ENCODE measurements at places on chromosomes 6 and 20. TPM values are rescaled to one million over a fixed set of nuclear protein-coding genes. Genes with fewer than 3 reads are reported as not detected.

FBXO5 gene
- polyA plus RNA-seq, result 12.3 TPM

DNA sequence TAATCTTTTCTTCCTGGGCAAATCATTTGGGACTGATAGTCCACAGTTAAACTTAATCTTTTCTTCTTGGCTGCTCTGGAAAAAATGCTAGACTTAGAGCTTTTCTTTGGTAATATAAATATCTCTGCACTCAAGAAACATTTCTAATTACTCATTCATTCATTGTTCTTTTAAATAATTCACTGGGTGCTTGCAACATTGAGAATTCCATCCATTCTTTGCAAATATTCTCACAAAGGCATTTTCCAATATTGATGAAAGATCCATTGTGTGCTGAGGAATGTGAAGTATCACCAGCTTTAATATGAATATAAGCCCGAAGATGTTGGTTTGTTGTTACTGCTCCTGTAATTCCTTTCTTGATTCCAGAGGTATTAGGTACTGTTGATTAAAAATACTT is 38.4 kb downstream of the AKAP7 start:
- DNase-seq, result no peak

- no peak for DNase-seq
Measured at GRCh38 chr6:168493976-168494375, 53.0 kb downstream of the SMOC2 start.

MCCD1 gene
- not detected for polyA plus RNA-seq

CFB gene
- 1.0 TPM for polyA plus RNA-seq

GRCh38 chr6:13667655-13668054 is 44.0 kb downstream of the RANBP9 start:
- DNase-seq, result no peak

- no peak for DNase-seq
Measured at GRCh38 chr20:36261389-36262105, 25.3 kb downstream of the AAR2 start.

GRCh38 chr20:35360033-35360432 is 51.7 kb downstream of the UQCC1 start:
- no peak for DNase-seq

TSPO2 gene
- polyA plus RNA-seq, result 0.70 TPM

- DNase-seq, result no peak
Measured at GRCh38 chr20:19668418-19668817, 89.6 kb upstream of the RIN2 start.

DNA sequence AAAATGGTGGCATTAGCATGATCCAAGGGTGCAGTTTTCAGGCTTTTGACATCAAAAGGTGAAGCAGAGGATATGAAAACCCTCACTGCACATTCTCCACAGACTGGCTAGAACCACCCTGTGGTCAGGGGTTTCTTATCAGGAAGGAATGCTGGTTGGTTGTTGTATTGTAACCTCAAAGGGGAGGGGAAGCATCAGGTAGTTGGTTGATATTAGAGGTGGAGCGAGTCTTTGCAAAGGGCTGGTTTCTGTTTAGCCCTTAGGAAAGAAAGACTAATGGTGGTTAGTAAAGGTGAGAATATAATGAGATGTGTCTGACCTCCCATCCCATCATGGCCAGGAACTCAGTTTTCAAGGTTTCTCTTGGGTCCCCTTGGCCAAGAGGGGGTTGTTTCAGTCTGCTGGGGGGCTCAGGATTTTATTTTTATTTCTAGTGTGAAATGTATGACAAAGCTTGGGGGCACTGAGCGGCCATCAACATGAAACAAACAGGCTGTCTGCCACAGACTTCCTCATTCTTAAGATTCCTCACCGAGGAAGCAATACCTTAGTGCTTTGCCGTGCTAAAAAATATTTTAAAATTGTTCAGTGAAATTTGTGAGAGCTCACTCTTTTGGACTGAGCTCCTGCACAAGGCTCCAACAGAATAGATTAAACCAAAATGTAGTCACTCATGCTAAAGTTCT is 47.5 kb upstream of the PROKR2 start:
- DNase-seq, result no peak

DNA sequence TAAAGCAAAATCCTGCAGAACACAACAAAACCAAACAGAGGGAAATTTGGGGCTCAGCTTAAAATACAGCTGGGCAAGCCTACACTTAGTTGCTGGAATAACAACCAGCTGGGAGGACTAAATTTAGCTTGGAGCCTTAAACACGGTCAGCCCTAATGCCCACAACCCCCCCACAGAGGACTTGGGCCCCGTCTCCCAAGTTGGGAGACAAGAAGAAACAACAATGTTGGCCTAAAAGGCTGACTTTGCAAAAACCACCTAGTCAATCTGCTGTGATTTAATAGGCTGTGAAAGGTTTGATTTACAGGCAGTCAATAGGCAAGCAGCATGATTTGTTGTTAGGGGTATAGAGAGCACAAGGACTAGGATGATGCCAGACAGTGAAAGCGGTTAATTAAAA is 40.3 kb upstream of the ARMC2 start:
- no peak for DNase-seq

POM121L2 gene
- not detected for polyA plus RNA-seq

DNA sequence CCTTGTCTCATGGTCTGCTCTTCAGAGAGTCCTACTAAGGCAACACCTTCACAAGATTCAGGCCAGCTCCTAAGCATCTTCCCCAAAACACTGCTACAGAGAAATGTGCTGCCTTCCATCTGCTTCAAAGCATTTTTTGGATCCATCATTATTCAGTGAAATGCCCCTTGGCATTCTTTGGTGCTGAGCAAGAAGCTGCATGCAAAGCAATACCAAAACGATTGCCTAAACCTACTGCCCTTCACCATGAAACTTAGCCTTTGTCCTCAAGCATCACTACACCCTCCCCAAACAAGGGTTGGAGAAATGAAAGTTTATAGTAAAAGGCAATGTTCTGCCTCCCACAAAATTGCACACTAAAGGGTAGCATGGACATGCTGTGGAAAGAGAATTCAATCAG is 93.5 kb downstream of the SNAP25 start:
- DNase-seq, result no peak

ULBP2 gene
- polyA plus RNA-seq, result 0.61 TPM

DNA sequence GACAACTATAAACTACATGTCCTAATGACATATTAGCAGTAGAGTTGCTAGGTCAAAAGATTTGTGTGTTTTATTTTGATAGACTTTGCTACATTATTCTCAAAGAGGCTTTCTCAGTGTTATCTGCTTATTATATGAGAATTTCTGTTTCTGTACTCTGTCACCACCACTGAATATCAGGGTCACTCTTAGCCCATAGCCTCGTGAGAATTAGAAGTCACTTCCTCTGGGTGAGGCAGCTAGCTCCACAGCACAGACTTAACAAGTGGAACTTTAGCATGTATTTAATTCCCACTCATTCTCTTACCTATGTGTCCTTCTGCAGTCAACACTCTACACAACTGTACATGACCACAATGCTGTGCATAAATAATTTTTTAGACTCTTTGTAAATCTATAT is 6.7 kb downstream of the PHACTR2 start:
- DNase-seq, result no peak

GPR6 gene
- not detected for polyA plus RNA-seq

GRCh38 chr6:127518191-127518709 is 885 bp downstream of the MTCL3 start:
- DNase-seq, result no peak

- DNase-seq, result no peak
Measured at GRCh38 chr6:52015953-52016352, 71.5 kb downstream of the PKHD1 start.

CPXM1 gene
- polyA plus RNA-seq, result 31.6 TPM

DNA sequence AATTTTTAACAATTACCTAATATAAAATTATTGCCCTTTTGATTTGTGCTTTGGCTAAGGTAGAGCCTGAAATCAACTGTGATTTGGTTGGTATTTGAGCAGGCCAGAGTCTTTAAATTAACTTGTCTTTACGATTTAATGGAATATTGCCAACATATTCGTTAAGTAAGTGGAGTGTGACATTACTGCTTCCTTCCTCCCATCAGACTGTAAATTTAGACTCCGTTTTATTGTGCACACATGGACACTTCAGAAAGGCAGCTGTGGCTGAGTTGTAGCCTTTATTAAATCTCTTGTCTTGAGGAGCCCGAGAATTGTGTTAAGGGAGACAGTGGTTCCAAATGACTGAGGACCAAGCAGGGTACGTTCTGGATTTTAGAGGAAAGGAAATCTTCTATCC is 57.4 kb downstream of the CAP2 start:
- no peak for DNase-seq

KCNS1 gene
- not detected for polyA plus RNA-seq

DNA sequence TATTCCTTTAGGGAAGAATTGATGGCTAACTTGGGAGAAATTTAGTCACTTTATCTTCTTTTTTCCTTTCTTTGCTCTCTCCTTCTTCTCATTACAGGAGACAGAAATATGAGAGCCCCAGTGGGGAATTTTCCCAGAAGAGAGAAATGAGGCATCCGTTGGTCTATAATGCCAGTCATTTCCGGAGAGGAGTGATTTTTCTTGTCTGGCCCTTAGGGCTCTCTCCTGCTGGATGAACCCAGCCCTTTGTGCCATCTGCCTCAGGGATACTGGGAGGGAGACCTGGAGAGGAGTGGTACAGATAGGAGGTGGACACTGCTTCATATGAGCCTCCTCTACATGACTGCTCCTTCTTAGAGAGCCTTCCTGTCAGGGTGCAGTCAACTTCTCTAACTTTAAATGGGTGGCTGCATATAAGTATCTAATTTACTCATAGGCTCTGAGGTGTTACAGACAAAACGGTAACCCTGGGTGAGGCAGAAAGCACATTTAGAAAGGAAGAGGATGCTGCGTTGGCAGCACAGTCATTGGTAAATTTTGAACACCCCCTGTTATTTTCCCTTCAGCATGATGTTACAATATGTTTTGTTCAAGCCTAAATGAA is 21.9 kb downstream of the RIMS1 start:
- DNase-seq, result no peak

Data from forelimb muscle (tissue), 1 donor.